ENCODE measurements at places on chromosomes 4 and X.
A peak's percentile ranks its signal among the peaks of the same experiment; 100 is the strongest.

GRCh38 chr4:183875251-183875825, 29.8 kb upstream of the STOX2 start:
- DNase-seq, result no peak

DNA sequence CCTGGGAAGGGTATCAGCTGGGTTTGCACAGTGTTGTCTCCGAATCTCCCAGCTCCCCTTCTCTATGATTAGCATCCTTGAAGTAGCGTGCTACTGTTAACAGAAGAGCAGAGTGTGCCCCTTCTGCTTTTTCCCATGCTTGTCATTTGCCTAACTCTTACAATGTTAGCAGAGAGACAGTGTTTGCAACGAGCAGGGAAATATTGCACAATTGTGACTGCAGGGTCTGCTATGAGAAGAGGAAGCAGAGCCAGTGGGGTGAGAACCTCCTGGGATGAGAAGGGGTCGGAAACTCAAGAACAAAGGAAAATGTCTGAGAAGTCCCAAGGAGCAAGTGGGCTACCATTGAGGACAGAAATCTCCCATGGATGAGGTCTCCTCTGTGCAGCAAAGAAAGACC, 7.8 kb upstream of the CHRNA9 start:
- DNase-seq, result no peak

- no peak for DNase-seq
Observed at GRCh38 chrX:136034668-136035067, 49.4 kb downstream of the SLC9A6 start.

- DNase-seq, result no peak
Observed at GRCh38 chrX:53255738-53256191, 25.6 kb downstream of the IQSEC2 start.

DNA sequence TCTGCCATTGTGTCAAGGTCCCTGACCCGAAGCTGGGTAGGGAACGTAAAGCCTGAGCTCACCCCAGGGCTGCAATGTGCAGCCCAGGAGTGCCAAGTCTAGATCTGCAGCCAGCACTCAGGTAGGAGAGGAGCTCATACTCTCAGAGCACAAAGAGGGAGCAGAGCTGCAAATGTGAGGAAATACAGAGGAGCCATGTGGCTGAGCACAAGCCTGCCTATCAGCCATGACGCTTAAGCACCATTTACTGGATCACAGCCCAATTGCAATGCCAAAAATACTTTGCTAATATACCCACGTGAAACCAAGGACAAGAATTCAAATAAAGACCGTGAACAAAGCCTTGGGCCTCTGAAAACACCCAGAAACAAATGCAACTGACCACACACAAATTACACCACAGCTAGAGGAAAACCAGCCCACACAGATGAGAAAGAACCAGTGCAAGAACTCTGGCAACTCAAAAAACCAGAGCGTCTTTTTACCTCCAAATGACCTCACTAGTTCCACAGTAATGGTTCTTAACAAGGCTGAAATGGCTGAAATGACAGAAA, 69.0 kb upstream of the HPF1 start:
- DNase-seq, result no peak

DNA sequence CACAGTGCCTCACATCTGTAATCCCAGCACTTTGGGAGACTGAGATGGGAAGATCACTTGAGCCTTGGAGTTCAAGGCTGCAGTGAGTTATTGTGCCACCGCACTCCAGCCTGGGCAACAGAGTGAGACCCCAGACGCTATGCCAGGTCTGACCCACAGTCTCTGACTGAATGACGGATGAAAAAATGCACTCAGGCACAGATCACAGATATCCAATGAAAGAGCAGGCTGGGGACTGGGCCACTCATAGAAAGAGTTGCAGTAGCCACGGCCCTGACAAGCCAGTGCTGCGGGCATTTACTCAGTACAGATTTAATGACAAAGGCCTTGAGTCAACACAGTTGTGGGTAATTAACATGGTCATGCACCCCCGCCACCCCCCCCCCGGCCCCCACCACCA, 22.7 kb downstream of the NUDT6 start:
- no peak for DNase-seq

- no peak for DNase-seq
Observed at GRCh38 chr4:162849937-162850336, 316.8 kb downstream of the NAF1 start.

GRCh38 chr4:48252313-48252712, 17.3 kb downstream of the TEC start:
- DNase-seq, result no peak

DNA sequence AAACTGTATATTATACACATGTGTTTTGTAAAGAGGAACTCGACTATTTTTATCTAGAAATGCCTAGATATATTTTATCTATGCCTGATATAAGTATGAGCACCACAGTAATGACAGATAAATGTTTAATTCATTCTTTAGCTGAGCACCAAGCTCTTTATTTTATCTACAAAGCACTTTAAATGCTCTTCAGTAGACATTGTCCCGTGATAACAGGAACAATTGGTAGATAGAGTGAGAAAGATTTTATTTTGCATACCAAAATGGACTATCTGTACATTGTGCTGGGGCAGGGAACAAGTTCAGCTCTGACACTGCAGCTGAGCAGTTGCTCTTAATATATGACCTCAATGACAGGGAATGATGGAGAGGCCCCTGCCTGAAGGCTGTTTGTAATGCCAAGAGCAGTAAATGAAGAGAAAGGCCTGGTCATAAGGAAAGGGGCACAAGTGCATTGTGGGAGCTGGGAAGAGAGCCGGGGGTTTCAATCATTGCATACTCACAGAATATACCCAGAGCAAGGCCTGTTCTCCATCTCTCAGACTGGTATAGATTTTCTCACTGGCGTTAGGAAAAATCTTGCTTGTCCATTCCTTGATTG, 57.3 kb downstream of the SEPTIN11 start:
- no peak for DNase-seq

DNA sequence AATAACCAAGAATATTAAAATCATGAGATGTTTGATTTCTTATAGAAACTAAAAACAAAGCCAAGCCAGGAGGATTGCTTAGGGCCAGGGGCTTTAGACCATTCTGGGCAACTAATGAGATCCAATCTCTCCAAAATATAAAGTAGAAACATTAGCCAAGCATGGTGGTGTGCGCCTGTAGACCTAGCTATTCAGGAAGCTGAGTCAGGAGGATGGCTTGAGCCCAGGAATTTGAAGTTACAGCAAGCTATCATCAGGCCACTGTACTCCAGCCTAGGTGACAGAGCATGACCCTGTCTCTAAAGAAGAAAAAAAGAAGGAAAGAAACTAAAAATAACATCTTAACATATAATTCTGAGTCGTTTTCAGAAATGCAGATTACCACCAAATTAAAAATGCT, 96.7 kb downstream of the NAF1 start:
- DNase-seq, result no peak

GRCh38 chr4:171239196-171239595, 574.0 kb upstream of the GALNTL6 start:
- DNase-seq, result no peak

- no peak for DNase-seq
Observed at GRCh38 chr4:46793036-46793435, 116.0 kb downstream of the COX7B2 start.

- DNase-seq, result no peak
Observed at GRCh38 chr4:78047366-78047765, 9.8 kb upstream of the FRAS1 start.

DNA sequence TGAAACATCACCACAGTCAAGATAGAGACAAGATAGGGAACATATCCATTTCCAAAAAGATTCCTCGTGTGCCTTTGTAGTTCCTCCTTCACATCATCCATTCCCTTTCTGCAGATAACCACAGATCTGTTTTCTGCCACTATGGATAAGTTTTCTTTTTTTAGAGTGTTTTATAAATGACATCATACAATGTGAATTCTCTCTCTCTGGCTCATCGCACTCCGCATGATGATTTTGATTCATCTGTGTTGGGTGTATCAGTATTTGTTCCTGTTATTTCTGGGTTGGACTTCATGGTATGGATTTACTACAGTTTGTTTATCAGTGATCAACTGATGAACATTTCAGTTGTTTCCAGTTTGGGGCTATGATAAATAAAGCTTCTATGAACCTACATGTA, 23.2 kb upstream of the ANXA3 start:
- DNase-seq, result no peak

GRCh38 chr4:123649250-123649644, 252.7 kb downstream of the SPRY1 start:
- DNase-seq, result no peak

DNA sequence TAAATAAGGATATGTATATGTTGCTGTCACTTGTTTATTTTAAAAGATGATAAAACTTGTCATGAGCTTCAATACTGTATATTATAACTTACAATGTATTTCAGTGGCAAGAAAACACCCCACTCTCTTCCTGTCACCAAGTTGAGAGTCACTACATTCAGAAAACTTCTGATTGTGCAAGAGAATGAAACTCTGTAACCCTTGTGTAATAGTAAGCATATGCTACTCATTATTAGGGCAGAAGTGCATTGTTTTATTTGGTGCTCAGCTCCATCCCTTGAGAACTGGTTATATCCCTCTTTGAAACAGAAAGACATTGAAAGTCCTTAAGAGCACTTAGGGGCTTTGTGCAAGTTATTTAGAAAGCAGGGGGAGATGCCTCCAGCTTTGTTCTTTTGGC, 594.5 kb downstream of the ARAP2 start:
- DNase-seq, result no peak

DNA sequence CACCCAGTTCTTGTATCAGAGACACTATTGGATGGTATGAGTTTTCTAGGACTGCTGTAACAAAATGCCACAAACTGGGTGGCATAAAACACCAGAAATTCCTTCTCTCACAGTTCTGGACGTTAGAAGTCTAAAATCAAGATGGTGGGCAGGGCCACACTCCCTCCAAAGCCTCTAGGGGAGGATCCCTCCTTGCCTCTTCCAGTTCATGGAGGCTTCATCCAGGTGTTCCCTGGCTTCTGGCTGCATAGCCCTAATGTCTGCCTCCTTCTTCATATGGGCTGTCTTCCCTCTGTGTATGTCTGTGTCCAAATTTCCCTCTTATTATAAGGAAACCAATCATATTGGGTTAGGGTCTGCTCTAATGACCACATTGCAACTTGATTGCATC, 38.4 kb upstream of the RASL11B start:
- DNase-seq, result no peak

GRCh38 chr4:25628451-25628850, 27.2 kb upstream of the SLC34A2 start:
- DNase-seq, result no peak

GRCh38 chr4:41747230-41748055, 1.1 kb downstream of the PHOX2B start:
- no peak for DNase-seq

GRCh38 chr4:87005690-87006425, 71.0 kb downstream of the AFF1 start:
- peak; percentile 45 for DNase-seq

- no peak for DNase-seq
Observed at GRCh38 chrX:112818114-112819007, 22.3 kb downstream of the AMOT start.

GRCh38 chrX:87468941-87469340, 48.7 kb upstream of the KLHL4 start:
- no peak for DNase-seq

GRCh38 chr4:40307627-40308497, 27.3 kb upstream of the CHRNA9 start:
- DNase-seq, result no peak

GRCh38 chr4:23966725-23967124, 76.9 kb upstream of the PPARGC1A start:
- no peak for DNase-seq

GRCh38 chr4:121176082-121176934, 12.2 kb upstream of the TNIP3 start:
- DNase-seq, result no peak

DNA sequence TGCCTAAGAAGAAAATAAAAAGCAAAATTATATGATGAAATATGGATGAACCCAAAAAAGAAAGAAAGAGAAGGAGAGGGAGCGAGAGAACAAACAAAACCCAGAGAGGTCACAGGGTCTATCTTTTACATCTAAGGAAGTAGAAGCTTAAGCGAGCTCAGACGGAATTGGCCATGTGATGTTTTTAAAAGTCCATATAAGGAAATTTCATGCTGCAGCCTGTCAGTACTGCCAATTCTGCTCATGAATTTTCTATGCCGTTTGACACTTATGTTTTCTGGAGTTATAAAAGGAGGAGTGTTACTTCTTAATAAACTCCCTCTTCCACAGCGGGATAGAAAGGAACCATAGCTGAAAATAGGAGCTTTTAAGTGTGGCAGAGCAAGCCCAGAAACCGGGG, 32.9 kb upstream of the DCX start:
- DNase-seq, result no peak

DNA sequence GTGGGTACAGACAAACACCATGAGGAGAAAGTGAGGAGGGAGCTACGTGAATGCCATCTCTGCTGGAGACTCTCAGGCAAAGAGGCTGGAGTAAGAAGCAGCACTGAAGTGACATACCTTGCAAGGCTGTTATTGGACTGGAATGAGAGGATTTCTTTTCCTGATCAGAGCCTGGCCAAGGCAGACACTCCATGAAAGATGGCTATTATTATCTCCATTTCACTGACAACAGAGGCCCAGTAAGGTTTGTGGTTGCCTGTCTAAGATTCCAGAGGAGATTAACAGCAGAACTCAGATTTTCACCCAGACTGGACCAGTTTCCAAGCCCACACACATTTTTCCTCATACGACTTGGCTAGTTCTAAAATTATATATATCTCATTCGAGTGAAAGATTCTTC, 162.0 kb upstream of the EOLA2 start:
- no peak for DNase-seq

DNA sequence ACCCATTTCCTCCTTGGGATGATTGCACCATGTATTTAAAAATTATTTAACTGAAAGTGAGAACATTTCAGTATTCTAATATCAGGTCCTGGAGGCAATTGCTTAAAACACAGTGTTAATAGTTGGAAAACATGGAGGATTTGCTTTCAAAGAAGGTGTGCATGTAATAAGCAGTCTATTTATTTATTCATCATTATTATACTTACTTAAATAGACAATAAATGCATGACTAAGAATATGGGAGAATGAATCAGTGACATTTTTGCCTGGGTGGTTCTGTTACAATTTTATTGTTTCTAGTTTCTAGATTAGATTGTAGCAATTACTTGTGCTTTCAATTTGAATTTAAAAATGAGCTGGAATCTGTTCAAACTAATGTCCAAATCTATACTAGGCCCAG, 145.5 kb downstream of the AREG start:
- no peak for DNase-seq

DNA sequence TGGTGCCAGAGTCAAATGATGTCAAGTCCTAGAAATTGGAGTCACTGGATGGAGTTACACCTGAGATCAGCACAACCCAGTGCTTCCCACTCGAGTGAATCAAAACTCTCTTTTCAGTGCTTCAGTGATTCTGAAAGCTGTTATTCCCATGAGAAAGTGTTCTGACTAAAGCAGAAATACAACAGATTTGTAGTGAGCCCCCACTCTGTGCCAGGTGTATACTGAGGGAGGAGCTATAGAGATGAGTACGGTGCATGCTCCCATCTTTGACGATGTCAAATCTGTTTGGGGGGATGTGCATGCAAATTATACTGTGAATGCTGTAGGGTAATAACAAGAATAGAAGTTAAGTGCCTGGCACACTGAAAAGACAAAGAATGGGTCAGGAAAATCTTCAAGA, 330.2 kb downstream of the HS3ST1 start:
- no peak for DNase-seq

- DNase-seq, result no peak
Observed at GRCh38 chr4:37197899-37198298, 46.6 kb upstream of the NWD2 start.
